ENCODE measurements at places on chromosomes 1 and 21.

DNA sequence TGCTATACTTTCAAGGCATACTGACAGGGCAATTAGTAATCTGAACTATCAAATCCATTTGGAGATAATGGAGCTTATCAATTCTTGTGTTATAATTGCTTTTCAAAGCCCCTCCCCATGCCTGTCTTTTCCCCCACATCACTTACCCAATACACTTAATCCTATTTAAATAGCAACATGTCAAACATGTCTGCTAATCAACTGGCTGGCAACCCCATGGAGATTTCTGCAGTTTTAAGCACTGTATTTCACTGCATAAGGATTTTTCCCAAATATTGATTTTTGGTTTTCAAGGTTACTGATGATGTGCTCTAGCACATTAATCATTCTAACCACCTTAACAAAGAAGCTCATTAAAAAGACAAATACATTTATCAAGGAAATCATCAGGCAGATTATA is 800.3 kb downstream of the PLA2G4A start:
- no peak for DNase-seq

GRCh38 chr1:209404577-209404976 is 178.9 kb upstream of the CAMK1G start:
- no peak for DNase-seq

- no peak for DNase-seq
These were observed 43.1 kb downstream of the OPTC start for GRCh38 chr1:203536980-203537455.

DNA sequence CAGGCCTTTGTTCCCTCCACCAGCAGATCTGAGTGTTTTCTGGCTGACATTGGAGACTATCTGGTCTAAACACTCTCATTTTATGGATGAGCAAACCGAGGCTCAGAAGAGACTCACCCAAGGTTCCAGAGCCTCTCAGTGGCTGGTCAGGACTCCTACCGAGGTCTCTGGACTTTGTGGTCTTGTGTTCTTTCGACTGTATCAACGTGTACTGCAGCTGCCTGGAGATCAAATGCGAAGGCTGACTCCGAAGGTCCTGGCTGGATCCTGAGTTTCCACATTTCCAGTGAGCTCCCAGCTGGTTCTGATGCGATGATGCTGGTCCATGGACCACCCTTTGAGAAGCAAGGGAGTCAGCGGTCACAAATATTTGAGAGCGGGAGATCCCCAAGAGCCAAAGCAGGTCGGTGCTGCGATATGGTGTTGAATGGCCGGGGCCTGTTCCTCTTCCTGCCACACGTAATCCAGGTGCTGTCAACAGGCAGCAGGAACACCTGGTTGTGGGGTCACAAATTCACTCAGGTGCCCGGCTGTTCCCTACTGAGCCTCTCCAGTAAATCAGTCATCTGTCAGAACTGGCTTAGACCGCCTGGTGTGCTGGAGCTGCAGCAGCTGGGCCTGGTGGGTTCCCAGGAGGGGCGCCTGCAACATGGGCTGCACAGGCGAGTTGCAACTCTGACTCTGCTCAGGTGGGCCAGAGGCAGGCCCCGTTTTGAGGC is 94.8 kb upstream of the USP24 start:
- no peak for DNase-seq

- DNase-seq = no peak
These were observed 182.1 kb upstream of the DMRTA2 start for GRCh38 chr1:50605186-50605875.

DNA sequence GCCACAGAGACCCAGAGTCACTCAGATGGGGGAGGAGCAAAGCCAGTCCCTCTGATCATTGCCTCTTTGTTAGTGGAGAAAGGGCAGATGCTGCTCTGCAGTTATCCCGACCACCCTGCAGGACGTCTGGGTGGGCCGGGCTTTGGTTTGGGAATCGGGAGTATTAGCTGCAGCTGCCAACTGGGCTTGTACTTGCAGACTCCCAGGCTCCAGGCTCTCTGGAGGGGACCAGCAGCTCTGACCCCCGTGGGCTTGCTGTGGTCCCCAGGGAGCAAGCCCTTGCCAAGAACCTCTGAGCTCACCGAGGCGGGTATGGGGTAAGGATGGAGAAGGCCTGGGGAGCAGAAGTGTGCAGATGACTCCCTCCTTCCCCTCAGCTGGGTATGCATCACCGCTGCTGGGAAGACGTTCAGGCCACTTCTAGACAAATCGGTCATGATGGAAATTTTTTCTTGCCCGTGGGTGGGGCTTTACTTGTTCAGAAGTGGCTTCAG is 21.6 kb downstream of the MAPKAPK2 start:
- peak; percentile 66 for DNase-seq

GRCh38 chr21:40408561-40408960 is 438.4 kb downstream of the DSCAM start:
- no peak for DNase-seq

DNA sequence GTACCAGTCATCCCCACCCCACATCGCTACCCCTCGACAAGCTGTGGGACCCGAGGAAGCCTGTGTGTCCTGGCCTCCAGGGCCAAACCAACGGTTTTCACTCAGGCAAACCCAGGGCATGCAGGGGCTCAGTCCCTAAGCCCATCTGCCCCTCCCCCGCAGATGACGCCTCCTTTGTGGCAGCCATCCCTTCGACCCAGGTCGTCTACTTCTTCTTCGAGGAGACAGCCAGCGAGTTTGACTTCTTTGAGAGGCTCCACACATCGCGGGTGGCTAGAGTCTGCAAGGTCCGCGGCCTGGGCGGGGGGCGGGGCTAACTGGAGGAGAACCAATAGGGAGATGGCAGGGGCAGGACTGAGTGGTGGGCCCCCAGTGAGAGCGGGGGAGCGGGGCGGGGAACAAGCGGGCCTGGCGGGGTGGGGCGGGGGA is 7.4 kb downstream of the SEMA4A start:
- peak; percentile 95 for DNase-seq

GRCh38 chr1:88684482-88685258 is 597 bp downstream of the PKN2 start:
- DNase-seq = peak; percentile 78

DNA sequence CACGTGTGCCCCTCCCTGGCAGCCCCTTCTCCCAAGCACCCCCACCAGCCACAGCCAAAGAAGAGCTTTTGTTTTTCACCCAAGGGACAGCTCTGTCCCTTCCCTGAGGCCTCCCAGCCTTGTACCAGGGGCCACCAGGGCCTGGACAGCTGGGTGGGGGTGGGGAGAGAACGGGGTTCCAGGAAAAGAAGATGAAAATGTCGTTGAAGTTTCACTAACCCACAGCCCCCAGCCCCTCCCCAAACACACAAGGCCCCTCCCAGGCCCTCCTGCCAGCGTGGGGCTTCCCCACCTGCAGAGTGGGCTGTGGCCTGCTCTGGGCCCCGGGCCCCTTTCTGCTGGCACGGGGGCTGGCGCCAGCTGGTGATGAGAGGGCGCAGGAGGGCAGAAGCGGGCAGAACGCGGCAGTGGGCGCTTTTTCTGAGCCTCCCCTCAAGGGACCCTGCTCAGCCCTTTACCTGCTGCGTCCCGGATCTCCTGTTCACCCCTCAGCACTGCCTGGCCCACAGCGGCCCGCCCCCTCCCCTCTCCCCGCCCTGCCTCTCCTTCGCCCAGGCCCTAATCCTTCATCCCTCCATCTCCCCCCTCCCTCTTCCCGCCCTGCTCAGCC is 5.5 kb upstream of the ANKRD65 start:
- peak; percentile 34 for DNase-seq

DNA sequence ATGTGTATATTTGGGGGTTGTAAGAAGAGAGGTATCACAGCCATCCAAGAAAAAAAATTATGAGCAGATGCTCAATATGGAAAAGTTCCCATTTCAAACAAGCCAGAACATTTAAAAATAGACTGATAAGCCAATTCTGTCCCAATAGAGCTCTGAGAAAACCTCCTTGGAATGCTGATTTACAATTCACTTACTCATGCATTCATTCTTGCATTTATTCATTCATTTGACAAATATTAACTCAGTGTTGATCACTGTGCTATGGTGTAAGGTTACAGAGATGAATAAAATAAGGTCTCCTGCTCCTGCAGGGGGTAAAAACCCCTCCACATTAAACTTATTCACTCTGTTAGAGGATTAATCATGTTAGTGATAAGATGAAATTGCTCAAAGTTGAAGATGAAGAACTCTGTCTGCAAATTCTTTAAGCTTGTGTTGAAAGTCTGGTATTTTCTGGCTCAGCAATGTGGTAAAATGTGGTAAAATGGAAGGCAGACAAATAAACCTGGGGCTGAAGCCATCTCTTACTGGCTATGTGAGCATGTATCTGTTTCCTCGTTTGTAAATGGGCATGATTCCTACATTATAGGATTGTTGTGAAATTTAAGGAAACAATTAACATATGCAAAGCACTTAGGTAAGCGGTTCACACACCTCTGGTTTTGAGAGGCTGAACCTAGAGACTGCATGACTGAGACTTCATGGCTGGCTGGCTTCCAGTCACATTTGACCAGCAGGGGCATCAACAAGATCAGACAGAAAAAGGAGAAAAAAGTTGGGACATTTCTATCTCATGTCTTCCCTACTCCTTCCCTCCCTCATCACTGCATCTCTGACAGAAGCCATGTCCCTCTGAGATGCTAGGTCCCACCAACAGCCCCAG is 45.0 kb upstream of the DAB1 start:
- DNase-seq = no peak

GRCh38 chr21:45655124-45655523 is 11.6 kb downstream of the PCBP3 start:
- DNase-seq = no peak

- DNase-seq = peak; percentile 64
These were observed 30.0 kb upstream of the EPS8L3 start for GRCh38 chr1:109793486-109794318.

- DNase-seq = no peak
These were observed 14.8 kb downstream of the S100A6 start for GRCh38 chr1:153520818-153521476.

DNA sequence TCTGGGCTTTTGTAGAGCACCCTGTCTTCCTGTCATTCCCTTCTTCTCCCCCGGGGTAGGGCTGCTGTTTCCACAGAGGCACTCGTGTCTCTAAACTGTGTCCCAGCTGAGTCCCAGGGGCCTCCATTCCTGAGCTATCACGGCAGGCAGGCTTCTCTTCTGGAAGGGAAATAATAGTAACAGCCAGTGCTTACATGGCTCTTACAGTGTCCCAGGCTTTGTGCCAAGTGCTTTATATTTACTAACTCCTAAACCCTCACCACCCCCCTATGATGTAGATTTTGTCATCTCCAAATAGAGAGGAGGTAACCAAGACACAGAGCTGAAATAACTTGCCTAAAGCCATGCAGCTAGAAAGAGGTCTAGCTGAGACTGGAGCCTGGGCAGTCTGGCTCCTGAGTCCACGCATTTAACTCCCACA is 1.4 kb upstream of the CELF3 start:
- DNase-seq = no peak

DNA sequence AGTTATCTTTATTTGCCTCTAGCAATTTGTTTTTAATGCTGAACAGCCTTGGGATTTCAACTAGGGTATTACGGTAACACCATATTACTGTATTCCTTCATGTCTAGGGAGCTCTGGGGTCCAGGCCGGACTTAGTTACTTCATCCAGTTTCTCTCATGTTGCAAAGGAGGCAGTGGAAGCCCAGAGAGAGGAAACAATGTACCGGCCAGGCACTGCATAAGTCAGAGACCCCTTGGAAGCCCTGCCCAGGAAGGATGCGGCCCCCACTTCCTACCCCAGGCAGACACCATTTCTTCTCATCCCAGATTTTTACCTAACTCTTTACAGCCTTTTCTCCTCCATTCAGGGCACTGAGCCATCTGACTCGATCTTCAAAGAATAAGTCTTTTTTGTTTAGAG is 32.5 kb downstream of the TRABD2B start:
- DNase-seq = no peak

DNA sequence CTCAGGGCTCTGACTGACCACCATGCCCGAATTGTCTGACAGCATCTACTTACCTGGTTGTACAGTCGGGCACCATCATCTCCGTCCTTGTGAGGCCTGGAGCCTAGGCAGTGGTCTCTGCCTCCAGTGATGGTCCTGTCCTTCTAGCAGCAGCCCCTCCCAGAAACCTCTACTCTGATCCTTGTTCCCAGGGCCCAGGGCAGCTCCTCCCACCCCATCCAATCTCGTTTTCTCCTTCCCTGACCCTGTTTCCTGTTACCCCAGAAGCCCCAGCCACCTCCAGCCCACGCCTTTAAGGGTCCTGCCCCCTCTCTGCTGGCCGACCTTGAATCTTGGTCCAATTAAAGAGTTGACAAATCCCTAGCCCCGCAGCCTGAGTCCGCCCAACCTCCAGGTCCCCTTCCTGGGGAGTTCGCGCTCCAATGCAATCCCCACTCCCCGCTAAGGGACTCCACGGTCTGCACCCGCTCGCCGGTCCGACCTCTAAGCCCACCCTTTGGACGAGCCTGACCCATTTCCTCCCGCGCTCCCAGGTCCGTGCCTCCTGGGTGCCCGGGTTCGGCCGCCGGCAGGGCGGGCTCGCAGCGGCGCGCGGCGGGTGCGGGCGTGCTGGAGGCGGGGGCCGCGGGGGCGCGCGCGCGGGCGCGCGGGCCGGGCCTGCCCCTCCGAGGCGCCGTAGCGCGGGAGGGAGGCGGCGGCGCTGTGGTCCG is at the start of gene B4GALT2:
Gene B4GALT2 (plus strand): TSS at position 660 of the 710 bp plus-strand sequence. CDS start 1,951 bp downstream, outside the sequence.
- DNase-seq = peak; percentile 60

DNA sequence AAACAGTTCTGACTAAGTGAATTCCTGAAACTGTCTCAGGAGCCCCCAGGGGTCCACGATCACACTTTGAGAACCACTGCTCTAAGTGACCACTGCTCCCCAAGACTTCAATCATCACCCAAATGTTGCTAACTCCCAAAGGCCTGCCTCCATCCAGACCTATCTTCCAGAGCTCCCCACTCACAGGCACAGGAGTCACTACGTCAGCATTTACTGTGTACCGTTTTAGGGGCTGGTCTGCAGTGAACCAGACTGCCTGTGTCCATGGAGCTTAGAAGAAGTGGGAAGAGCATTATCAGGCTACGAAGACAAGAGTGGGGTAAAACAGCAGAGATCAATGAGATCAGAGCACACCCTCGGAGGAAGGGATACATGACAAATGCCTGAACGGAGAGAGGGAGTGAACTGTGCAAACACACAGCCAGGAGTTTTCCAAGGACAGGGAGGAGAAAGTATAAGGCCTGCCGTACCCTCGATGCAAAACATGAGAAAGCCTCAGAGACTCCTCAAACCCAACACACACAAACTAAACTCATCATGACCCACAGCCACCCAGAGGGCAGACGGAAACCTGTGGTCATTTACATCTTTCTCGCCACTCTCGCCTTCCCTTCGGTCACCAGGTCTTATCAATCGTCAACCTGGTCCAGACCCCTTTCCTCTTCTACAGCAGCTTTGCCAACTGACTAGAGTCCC is 10.1 kb downstream of the GNB1 start:
- no peak for DNase-seq

GRCh38 chr1:20511518-20512428 is 3.8 kb upstream of the MUL1 start:
- no peak for DNase-seq

- no peak for DNase-seq
These were observed 50.6 kb upstream of the HP1BP3 start for GRCh38 chr1:20837554-20838192.

Measured in femur (tissue), 1 donor.